ENCODE measurements at places on chromosomes 4 and X.

GRCh38 chr4:153115322-153116290 is 88.6 kb upstream of the TRIM2 start:
- no peak for DNase-seq

DNA sequence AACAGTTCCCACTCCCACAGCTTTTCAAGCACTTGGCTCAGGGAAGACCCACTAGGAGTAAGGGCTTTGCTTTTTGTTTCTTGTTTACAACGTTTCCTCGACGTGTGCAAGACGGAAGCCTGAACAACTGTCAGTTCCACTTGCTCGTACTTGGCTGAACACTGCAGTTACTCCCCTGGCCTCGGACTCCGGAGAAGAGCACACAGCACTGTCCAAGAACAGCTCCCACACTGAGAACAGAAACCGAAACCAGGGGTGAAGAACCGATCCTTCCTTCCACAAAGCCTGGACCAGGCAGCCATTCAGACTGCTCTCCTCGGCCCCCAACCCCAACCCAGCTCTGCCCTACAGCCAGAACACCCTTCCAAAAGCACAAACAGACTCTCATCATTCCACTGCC is 25.5 kb downstream of the IRF2 start:
- DNase-seq = no peak

- DNase-seq = peak; percentile 11
These were observed 635.0 kb upstream of the TENM3 start for GRCh38 chr4:181608181-181608580.

GRCh38 chr4:1685235-1686150 is 1.4 kb upstream of the FAM53A start:
- DNase-seq = no peak

GRCh38 chr4:115515772-115516171 is 402.4 kb upstream of the NDST4 start:
- DNase-seq = no peak

- no peak for DNase-seq
These were observed 99.6 kb upstream of the PTCHD1 start for GRCh38 chrX:23235051-23235450.

DNA sequence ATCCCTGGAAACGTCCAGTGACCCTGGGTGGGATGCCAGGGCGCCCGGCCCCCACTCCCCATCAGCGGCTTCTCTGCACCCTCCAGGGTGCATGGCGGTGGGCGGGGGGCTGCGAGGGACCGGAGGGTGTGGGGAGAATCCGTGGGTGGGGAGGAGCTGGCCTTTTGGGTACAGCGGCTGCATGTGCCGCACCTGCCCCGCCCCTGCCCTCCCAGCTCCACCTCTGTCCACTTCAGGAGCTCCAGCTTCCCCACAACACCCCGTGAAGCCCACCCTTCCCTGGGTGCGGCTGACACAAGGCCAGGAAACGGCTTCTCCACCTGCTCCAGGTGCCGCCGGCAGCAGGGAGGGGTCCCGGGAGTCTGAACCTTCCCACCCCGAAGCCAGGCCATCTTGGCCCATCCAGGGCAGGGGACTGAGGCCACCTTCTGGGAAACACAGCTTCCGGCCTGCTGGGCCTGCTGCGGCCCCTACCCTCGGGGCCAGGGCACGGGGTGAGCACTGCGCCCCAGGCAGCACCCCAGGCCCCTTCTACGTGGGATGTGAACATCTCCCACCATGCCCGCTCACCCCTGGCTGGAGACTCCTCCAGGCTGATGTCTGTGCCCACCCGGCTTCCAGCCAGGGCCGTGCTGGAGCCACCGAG is 34.6 kb downstream of the CPLX1 start:
- no peak for DNase-seq

- DNase-seq = no peak
These were observed 47.5 kb downstream of the SEPTIN11 start for GRCh38 chr4:76997077-76997476.

DNA sequence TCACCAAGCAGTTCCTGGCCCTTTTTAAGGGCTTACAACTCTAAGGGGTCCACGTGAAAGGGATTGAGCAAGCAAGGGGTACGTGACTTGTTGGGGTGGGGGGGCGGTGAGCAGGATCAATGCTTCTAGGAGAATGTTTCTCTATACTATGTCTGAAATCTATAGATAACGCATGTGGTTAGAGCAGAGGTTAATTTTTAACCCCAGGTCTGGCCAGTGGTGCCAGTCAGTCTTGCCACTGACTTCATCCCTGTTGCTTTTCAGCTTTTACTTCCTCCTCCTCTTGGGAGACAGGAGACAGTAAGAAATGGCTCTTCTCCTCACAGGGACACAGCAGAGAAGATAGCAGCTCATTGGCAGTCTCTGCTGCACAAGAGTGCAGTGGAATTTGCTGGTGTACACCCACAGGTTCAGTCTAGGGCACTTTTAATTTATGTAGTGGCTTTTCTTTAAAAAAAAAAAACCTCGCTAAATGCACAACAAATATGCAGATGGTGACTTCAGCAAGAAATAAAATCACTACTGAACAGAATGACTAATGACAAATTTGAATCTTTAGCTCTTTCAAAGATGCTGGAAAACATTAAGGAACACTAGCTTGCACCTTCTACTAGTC is 190.5 kb downstream of the CCNG2 start:
- DNase-seq = no peak

- no peak for DNase-seq
These were observed 84.7 kb downstream of the LARP7 start for GRCh38 chr4:112721627-112722026.

- DNase-seq = no peak
These were observed 595.7 kb upstream of the EPHA5 start for GRCh38 chr4:66266035-66266434.

GRCh38 chr4:75672461-75673026 is 667 bp downstream of the G3BP2 start:
- DNase-seq = no peak

- no peak for DNase-seq
These were observed 79.2 kb upstream of the HS3ST1 start for GRCh38 chr4:11507920-11508319.

GRCh38 chrX:250965-251364 is 30.2 kb upstream of the PLCXD1 start:
- no peak for DNase-seq

DNA sequence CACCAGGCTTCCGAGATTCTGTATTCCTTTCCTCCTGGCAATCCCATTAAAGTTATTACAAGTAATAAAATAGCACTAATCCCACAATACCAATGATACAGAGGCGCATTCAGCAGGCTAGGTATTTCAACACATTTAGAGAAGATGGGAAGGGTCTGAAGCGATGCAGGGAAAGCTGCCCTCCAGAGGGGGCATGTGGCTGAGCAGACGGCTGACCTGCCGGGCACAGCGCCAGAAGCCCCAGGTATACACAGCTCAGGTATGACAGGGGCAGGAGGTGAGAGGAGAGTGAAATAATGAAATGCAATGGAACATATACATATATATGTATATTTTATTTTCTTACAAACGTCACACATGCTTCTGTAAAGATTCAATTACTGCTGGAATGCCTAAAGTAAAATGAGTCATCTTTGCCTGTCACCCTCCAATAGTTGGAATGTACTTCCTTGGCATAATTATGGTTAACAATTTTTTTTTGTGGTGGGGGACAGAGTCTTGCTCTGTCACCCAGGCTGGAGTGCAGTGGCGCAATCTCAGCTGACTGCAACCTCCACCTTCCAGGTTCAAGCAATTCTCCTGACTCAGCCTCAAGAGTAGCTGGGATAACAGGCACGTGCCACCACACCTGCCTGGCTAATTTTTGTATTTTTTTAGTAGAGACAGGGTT is 21.3 kb upstream of the CDKN2AIP start:
- DNase-seq = peak; percentile 29

DNA sequence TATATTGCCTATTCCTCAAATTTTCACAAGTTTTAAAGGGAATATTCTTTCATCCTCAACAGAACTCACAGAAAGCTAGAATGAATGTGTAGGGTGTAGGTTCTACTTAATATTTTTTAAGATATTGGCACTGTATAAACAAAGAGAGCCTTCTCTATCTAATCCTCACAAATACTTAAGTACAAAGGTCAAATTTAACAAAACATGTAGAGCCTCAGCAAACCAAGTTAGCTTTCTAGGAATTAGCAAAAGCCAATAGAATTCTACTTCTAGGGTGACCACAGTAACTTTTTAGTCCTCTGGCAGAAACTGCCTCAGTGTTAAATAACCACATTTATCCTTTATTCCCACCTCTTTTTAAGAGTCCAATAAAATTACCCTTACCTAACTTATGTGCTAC is 19.3 kb downstream of the DHX15 start:
- DNase-seq = no peak

DNA sequence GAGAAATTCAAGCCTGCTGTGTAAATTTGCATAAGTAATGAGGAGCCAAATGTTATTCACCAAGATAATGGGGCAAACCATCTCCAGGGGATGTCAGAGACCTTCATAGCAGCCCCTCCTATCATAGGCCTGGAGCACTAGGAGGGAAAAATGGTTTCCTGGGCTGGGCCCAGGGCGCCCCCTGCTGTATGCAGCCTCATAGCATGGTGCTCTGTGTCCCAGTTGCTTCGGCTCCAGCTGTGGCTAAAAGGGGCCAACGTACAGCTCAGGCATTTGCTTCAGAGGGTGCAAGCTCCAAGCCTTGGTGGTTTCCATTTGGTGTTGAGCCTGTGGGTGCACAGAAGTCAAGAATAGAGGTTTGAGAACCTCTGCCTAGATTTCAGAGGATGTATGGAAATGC is 859.3 kb downstream of the RPA4 start:
- DNase-seq = no peak

GRCh38 chr4:1553365-1553764 is 130.7 kb downstream of the FAM53A start:
- no peak for DNase-seq

GRCh38 chr4:88442689-88443191 is 14.2 kb upstream of the HERC5 start:
- DNase-seq = no peak

- no peak for DNase-seq
These were observed 31.8 kb upstream of the CYP4V2 start for GRCh38 chr4:186159613-186160012.

DNA sequence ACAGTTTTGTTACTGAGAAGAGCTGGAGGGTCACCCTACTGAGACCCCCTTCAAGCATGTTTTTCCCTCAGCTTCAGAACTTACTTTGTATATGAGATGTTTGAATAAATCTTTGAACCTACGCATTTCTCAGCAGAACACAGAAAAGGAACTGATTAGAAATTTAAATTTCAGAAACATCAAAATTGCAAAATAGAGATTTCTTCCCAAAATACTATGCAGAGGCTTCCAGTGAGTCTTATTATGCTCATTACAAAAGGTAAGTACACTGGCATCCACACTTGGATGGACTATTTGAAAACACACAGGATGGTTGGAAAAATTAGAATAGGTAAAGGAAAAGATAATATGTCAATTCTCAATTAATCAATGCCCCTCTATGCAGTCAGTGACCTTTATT is 91.2 kb downstream of the COX7B2 start:
- no peak for DNase-seq

All from astrocyte of the cerebellum (primary cell).